ENCODE measurements at places on chromosomes 11 and 22.

DNA sequence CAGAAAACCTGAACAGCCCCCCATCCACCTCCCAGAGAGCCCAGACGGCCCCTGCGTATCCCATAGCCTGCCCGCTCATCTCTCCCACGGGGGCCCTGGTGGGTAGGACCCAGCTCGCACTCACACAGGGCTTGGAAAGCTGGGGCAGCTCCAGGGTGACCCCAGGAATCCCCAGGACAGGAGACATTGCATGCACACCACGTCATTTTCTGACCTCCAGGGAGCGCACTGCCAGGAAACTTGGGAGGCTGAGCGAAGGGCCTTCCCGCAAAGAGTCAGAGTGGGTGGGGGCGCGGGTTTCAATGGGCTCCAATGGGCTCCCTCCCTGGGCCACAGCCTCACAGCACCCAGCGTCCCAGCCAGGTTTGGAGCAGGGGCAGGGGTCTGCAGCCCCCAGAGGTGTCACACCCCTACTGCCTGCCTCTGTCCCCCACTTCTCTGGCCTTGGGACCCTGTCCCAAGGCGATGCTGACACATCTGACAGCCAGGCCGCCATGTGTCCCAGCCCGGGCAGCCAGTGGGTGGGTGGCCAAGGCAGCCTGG is 8.2 kb upstream of the SYT8 start:
- no peak for DNase-seq

GRCh38 chr11:113681711-113682413 is 24.2 kb downstream of the TMPRSS5 start:
- DNase-seq: peak; percentile 27

GRCh38 chr11:83508804-83509203 is 222.6 kb upstream of the CCDC90B start:
- DNase-seq: no peak

- no peak for DNase-seq
Observed at GRCh38 chr11:8045839-8046238, 35.2 kb upstream of the TUB start.

GRCh38 chr22:48784701-48785503 is 1042.8 kb downstream of the BRD1 start:
- no peak for DNase-seq

- DNase-seq: peak; percentile 79
Observed at GRCh38 chr11:45146072-45147016, at the start of gene PRDM11. TSS of gene PRDM11 (plus strand) at chr11:45146639. CDS start at chr11:45181767, 35,128 bp downstream.

GRCh38 chr11:98589967-98590366 is 430.8 kb upstream of the CNTN5 start:
- no peak for DNase-seq

DNA sequence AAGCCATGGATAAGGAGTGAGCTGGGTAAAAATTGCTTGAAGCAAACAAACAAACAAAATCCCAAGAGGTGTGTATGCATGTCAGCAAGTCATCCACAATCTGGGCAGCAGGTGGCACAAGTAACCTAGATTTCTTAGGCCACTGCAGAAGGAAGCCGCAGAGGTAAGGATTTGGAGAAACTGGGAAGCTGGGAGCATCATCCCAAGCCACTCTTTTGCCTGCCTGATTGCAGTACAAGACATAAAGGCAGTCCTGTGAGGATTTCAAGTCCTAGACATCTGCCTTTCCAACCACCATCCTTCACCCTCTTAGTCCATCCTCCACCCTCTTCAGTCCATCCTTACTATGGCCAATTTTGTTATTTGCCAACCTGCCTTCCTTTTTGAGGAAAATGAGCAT is 67.2 kb upstream of the BMAL1 start:
- peak; percentile 70 for DNase-seq

GRCh38 chr11:134349109-134349801 is 17.5 kb downstream of the GLB1L2 start:
- peak; percentile 31 for DNase-seq

DNA sequence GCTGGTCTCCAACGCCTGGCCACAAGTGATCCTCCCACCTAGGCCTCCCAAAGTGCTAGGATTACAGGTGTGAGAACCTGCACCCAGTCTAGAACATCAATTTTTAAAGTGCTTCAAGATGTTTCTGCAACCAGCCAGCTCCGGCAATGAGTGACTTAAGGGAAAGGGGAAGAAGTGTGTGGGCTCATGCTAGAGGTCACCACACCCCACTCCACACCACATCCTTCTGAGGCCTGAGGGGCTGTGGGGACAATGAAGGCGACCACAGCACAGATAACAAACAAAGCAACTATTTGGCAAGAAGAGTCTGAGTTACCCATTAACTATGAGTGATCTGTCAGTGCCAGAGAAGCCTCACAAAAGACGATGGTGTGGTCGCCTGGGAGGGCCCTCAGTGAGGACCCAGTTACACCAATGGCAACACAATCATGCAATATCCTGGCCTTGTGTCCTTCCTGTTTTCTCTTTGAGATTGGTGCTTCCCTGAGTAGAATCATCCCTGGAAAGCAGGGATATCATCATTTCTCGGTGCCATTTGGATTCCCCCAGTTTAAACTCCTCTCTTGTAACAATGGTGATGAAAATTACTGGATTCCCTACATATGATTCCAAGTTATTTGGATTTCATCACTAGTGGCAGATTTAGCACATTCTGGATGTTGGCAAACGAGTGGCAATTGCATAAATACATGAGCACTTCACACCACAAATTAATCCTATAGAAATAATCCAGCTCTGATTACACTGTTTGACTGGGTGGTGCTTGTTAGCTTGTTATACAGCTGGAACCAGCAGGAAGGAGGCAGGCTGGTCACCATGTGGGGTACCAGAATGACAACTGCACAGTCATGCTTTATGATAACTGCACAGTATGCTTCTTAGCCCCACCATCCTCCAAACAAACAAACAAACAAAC is 18.4 kb downstream of the ABTB2 start:
- no peak for DNase-seq

DNA sequence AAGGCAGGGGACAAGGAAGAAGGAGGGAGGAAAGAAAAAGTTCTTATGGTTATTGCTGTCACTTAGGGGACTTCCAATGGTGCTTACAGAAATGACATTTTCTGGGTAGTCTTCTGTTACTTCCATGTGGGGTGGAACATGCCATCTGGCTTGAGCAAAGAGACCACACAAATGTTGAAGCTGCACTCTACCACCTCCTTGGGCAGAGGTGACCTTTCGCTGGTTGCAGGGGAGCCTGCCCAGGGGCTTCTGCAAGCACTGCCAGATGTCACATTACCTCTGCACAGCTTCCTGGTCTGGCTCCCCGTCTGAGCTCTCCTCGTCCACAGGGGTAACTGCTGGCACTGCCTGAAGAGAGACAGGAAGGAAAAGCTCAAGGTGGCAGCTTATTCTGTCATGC is 32.6 kb upstream of the APOA1 start:
- DNase-seq: no peak

DNA sequence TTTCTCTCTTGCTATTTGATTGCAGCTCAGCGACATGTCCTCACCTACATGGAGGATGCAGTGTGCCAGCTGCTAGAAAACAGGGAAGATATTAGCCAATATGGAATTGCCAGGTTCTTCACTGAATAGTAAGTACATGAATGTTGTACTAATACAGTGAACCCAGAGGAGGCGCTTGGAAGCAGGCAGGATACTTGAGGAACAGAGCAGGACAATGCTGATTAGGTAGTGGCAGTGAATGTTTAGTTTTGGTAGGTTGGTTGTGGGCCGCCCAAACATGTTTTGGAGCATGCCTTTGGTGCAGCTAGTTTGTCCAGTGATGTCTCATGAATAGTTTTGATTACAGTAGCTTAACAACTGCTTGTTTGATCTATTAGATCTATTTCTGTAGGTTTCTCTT is 50.6 kb downstream of the CSTPP1 start:
- peak; percentile 13 for DNase-seq

DNA sequence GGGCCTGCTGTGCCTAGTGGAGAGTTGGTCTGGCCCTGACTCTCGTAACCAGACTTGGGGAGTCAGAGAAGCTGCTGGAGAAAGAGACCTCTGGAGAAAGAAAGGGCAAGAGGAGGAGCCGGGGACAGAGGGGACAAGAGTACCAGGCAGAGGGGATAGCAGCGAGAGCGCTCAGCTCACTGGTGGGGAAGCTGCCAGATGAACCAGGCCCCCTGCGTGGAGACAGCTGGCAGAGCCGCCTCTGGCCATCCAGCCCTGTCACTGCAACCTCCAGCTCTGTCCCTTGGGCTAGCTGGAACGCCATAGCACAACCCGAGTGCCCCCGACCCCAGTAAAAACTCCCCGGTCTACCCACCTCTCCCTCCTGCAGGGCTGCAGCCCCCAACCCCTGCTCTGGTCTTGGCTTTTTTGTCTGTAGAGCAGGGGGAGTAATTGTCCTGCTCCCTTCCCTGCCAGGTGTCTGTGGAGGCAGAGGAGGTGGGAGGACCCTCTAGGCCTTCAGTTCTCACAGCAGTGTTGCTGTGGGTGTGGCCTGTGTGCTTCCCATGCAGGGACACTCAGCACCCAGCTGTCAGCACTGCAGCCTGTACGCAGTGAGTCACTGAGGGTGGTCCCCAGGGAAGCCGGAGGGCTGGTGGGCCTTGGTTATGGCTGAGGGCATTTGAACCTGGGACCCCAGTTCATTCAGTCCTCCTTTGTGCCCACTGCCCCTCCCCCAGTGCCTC is 4.8 kb upstream of the SUN2 start:
- DNase-seq: no peak

DNA sequence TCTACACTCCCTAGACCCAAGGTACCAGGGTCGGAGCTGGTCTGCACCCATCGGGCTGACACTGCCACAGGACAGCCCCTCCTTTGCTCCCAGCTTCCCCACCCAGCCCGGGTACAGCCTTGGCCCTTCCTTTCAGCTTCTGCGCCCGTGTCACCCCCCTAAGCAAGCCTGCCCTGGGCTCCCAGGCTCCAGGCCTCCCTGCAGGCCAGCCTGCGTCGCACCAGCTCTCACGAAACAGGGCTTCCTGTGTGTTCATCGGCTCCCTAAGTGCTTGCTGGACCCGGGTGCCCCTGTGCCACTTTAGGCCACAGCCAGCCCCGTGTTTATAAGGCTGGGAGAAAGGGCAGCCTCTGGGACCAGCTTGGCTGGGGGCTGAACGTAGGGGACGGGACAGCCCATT is 21.1 kb downstream of the FLRT1 start:
- no peak for DNase-seq

DNA sequence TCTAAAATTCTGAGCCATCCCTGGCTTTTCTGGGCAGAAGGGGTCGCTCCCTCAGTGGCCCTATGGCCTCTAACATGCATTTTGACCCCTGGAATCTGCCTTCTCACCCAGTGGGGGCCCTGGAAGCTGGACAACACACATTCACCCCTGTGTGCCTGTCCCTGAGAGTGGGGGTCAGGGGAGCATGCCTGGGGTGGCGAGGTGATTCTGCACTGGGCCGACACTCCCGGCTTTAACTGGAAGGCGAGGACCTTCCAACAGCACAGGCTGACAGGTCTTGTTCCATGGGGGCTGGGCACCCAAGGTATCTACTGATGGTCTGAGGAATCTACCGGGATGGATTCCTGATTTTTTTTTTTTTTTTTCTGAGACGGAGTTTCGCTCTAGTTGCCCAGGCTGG is 10.7 kb downstream of the PPM1F start:
- no peak for DNase-seq

GRCh38 chr11:3105791-3106735 is 48.8 kb upstream of the CARS1 start:
- no peak for DNase-seq

DNA sequence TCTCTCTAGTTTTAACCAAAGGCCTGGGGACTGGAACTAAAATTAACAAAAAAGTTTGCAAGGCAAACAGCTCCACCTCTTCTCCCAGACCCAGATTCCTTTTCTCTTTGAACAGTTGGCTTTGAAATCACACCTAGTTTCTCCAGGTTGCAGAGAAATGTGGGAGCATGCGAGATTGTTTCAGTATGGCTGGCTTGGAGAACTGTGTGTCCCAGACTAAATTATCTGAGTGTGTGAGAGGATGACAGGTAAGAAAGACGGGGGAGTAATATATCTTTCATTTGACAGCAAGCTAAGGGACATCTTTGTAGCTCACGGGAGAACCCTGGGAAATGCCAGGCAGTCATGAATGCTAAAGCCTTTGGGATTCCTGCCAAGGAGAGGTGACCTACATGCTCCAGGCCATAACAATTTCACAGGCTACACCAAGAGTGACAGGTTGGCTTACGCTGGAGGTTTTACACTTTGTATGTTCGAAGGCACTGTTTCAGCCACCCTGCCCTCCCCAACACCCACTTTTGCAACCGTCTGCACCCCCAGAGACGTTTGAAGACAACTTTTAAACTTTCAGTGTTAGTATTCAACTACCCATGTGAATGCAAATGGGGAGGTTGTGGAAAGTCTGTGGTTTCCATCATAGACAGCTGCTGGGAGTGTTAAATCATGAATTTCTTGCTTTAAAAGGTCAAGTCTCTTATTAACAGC is 109.3 kb upstream of the SNX19 start:
- peak; percentile 16 for DNase-seq

DNA sequence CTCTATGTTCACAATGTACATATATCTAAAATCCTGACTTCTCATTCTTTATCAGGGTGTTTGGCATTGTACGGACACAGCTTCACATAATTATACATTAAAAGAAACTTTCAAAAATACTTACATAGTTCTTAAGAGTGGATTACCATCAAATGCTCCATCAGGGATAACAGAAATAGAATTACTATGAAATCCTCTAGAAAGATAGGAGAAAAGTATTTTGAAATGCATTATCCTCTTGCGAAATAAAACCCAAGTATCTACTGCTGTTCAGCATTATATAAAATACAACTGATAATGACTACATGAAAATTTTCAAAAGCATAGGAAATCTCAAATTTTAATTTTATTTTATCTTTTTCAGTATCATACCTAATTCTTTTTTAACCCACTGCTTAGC is 17.8 kb upstream of the CCDC34 start:
- no peak for DNase-seq

Data from NCI-H526 (cell line).